ENCODE measurements at places on chromosomes 6 and 20. TPM values are rescaled to one million over a fixed set of nuclear protein-coding genes. Genes with fewer than 3 reads are reported as not detected.

DNA sequence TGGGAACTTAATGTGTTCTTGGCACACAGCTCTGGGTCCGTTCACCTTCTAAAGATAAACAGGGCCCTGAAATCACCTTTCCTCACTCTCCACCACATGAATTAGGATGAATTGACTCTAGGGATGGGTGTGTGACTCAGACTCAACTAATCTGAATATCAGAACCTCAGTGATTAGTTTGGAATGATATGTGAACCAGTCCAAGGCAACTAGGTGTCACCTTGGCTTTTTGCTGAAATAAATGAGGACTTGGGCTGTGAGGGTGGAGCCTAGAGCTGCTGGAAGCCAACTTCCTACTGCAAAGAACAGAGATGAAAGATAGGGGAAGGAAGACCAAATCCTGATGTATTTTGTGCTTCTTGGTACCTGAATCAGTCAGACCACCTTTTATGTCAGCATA is 132.0 kb upstream of the RNF24 start:
- DNase-seq = no peak

Gene GLP1R
- 1.0 TPM for polyA plus RNA-seq

- peak; percentile 31 for DNase-seq
Observed at GRCh38 chr20:8043687-8044282, 24.2 kb upstream of the TMX4 start.

Gene EDN1
- polyA plus RNA-seq = 41.0 TPM

DNA sequence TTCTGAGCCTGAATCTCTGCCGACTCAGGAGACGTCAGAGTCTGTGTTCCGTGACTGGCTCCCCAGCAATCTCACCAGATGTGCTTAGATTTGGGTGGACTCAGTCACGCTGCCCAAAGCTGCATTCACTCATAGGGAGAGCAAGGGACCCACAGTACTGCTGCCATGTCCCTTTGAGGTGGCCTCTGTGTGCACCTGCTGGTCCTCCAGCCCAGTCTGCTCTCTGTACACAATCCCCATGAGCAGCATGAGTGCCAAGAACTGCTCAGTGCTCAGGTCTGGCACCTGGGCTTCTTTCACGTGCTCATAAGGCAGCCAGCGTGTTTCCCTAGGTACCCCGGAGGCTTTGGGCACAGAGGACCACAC is 44.2 kb upstream of the TIAM2 start:
- no peak for DNase-seq

Gene BMP5
- polyA plus RNA-seq = 81.3 TPM

DNA sequence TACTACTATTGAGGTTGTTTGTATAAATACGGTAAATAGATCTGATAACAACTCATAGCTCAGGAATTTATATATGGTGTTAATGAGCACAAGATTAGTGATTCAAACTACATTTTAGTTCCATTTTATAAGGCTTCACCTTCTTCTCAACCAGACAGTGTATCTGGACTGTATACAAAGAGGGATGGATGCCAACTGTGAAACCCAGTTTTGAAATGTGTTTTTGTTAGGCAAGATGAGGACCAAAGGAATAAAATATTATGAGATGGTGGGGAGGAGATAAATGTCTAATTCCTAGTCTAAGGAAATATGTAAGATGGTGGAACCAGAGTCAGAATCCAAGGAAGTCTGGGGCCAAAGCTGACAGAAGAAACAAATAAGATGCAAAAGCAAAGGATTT is 329.0 kb downstream of the GRIK2 start:
- no peak for DNase-seq

DNA sequence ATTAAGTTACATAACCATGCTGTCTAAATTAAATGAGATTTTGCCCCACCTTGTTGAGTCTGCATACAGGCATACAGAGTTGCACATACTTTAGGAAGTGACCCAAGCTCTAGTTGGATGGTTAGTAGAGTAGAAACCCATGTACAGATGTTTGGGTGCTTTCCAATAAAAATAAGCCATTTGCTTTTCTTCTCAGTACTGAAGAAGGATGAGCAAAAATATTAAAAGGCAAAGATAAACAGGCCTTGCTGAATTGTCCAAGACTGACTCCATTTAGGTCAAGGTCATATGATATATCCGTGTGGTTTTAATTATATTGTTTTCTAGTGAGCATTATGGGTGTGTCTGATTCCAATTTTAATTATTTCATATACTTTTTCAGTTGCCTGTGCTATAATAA is 589.4 kb downstream of the RFPL4B start:
- DNase-seq = no peak

- DNase-seq = no peak
Observed at GRCh38 chr20:62707276-62707920, 1.2 kb upstream of the NTSR1 start.

Gene OPN5
- polyA plus RNA-seq = 0.10 TPM
